ENCODE measurements at places on chromosomes 5 and 9.

GRCh38 chr5:159456261-159456660 lies 126.0 kb upstream of the IL12B start:
- DNase-seq: no peak

DNA sequence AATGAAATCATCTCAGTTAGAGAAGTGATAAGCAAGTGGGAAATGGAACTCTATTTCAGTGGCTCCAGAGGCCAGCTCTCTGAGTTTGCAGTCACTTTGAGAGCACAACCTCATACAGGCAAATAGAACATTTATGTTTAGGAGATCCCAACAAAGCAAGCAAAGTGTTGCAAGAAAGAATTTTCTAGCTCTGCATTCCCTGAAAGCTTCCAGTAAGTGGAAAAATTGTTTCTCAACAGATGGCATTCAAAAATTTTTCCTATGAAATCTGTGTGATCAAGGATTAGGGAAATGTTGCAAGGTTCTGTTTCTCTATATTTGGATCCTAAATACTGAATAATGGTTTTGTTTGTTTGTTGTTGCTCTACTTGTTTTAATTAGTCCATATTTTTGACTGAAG lies 764.2 kb upstream of the ZNF608 start:
- no peak for DNase-seq

DNA sequence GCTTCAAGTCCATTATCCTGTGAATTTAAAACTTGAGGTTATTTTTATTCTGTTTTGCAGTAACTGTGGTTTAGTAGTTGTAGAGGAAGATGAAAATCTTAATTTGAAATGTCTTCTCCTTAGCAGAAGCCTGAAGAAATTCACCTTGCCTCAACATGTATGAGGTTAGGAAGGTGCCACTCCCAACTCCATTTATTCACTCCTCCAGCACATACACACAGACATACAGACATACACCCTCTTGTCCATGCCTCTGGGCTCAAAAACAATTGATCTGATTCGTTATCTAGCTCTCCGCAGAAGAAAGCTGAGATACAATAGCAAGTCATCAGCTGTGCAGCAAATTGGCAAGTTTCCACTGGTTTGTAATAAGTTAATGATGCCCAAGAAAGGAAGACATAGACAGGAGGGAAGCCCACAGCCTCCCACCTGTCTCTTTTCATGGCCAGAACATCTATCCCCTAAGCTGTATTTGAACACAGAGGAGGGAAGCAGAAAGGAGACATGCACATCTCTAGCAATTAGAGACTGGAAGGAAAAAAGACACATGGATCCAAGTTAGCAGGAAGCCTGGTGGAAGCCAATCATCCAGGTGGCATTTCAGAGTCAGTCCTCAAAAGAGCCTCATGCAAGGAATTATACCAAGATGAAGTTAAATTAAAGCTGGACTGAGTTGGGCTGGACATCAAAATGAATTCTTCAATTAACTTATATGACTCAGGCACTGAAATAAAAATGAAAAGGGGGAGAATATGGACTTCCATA lies 257.9 kb downstream of the ASTN2 start:
- no peak for DNase-seq

GRCh38 chr5:110580625-110581024 lies 145.8 kb downstream of the TMEM232 start:
- DNase-seq: no peak

DNA sequence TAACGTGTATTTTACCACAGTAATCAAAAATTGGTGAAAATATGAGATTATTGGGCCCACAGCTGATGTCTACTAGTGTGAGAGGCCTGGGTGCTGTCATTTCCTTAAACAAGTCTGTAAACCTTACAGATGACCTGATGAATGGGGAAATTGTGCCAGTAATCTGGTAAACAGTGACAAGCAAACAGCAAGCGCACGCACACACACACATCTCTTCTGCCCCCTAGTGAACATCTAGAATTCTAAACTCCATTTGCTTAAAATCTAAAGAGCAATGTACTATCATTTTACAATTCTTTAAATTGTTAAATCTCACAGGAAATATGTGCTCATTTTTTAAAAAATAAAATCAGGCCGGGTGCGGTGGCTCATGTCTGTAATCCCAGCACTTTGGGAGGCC lies 7.5 kb upstream of the RAPGEF1 start:
- no peak for DNase-seq

DNA sequence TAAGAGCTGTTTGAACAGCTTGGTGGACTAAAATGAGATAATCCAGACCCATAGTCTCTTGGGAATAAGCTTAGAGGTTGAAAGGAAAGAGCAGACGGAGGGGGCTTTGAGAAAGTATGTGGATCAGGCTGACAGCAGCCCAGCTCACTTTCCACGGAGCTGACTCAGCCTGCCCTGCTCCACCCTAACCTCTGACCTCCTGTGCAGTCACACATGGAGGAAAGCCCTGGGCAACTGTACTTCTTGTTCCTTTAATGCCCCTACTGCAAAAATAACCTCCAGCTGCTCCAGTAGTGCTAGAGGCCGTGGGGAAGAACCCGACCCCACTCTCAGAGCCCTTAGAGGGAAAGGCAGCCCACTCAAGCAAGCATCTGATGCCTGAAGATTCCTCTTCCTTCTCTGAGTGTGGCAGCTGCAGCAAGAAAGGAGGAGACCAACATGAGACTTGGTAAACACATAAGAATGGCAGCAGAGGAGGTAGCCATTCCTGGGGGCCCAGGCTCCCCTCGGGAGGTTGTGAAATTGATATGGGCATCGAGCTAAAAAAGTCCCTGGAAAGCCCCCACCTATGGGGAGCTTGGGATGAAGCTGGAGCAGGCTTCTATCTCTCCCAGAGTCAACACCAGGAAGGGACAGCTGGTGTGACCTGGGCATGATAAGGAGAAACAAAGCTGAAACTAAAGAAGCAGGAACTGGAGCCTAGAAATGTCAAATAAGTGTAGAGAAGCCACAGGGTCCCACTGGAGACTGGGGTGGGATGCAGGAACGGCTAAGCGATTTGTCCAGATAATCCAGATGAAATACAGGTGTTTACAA lies 204.3 kb downstream of the PIK3R1 start:
- DNase-seq: no peak

GRCh38 chr9:92439921-92440750 lies 15.9 kb upstream of the OMD start:
- no peak for DNase-seq

- DNase-seq: no peak
Observed at GRCh38 chr5:77168879-77169244, 41.6 kb upstream of the PDE8B start.

DNA sequence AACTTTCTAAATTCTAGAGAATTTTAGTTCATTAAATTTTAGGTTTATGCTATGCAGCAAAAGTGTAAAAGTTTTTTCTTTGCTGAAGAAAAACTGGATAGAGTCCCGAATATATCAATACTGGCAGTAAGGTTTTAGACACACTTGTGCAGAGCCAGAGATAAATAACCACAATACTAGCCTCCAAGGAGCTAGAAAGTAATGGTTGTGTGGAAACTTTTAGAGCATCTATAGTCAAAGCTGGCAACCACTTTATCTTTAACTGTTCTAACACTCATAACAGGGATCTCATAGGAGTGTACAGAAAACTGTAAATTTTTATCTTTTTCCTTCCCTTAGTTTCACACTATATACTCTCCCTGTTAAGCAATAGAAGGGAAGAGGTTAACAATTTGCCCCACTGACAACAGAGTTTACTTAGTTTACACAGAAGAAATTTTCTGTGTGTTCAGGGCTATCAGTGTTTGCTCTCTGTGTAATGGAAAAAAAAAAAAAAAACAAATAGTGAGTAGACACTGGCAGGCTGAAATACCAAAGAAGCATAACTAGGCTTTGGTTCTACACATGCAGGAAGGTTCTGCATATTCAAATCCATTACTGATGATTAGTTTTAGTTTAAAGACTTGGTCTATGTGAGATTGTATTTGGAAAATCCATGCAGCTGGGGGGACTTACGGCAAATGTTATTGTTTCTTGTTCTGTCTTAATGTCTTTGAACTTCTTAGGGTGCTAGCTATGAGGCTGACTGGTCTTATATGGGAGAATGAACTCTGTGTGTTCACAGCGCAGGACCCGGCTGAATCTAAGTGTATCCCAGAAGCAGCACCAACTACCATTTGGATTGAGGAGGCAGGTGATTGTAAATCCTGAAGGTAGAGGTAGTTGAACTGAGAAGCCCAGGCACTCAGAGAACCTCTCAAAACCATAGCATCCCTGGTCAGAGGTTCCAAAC lies 187.6 kb downstream of the PCSK1 start:
- DNase-seq: no peak

DNA sequence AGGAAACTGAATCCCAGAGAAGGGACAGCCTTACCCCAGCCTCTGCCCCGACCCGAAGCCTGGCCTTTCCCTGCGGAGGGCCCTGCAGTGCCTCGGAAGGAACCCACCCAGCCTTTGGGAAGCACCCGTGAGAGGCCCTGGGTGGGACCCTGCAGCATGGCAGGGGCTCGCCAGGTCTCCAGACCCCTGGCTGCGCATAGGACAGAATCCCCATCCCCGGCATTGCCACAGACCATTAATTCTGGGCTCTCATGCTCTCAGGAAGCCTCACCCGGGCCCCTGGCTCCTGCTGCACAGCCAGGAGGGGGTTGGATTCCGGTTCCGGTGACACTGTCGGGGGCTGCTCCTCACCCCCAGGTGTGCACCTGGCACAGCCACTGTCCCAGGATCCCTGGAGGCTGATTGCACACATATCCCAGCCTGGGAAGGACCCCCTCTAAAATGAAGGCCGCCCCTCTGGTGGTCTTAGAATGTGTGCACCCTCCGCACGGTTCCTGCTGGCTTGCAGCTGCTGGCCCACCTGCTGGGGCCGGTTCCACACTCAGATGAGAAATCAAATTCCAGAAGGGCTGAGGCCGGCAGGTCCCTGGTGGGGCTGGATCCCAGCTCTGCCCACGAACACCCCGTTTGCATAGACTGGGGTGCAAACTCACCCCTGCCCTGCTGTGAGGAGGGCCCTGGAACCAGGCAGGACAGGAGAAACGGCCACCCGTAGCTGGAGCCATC lies 4.7 kb downstream of the EGFL7 start:
- DNase-seq: no peak

GRCh38 chr5:146564007-146564762 lies 48.2 kb upstream of the GPR151 start:
- DNase-seq: no peak

GRCh38 chr5:168282120-168282519 lies 9.3 kb upstream of the WWC1 start:
- no peak for DNase-seq

GRCh38 chr5:2047341-2047927 lies 164.7 kb upstream of the IRX4 start:
- DNase-seq: no peak

DNA sequence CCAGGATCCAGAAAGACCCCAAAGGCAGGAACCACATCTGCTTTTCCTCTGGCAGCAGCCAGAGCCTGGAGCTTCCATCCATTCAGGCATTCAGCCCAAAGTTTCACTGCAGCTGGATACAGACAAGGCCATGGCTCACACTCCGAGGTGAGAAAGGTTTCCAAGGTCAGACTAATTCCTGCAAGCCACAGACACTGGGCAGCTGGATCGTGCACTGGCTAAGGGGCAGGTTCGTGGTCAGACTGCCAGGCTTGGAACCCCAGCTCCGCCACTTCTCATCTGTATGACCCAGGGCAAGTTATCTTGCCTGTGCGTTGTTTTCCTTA lies 36.9 kb downstream of the SPOCK1 start:
- no peak for DNase-seq

GRCh38 chr5:17680737-17681136 lies 46.5 kb downstream of the TAF11L14 start:
- DNase-seq: no peak

- no peak for DNase-seq
Observed at GRCh38 chr9:33472881-33473615, 676 bp downstream of the NOL6 start.

DNA sequence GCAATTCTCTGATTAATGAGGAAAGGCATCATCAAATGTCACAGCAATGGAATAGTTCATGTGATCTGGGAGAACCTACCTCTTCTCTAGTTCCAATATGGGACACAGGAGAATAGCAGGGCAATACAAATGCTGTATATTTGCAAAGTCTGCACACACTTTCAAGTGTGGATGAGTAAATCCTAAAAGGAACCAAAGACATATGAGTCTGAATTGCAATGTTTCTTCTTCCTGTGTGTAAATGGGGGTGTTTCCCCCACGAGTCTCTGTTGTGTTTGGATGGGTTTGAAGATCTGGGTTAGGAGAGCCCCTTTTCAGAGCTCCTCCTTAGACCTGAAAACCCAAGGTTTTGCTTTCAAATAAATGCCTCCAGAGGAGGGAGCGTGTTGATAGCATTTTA lies 26.9 kb downstream of the SLC46A2 start:
- no peak for DNase-seq

- no peak for DNase-seq
Observed at GRCh38 chr9:118008246-118008645, 304.0 kb downstream of the TLR4 start.

DNA sequence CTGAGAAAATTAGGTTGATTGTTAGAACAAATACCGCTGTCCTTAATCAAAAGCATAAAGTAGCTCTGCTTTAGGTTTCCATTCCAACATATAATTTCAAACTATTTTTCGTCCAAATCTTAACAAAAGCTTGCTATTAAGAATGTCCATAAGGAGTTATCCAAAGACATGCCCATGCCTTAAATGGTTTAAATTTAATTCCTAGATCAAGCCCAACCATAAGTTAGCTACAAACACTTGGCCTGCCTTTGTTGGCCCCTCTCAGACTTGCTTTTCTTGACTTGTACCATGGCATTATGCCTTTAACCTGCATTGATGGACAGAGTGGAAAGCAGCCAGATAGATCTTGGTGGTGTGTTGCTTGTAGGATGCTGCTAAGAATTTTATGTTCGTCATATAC lies 8.8 kb downstream of the GARNL3 start:
- DNase-seq: no peak

GRCh38 chr5:174086751-174087150 lies 41.2 kb downstream of the NSG2 start:
- no peak for DNase-seq

DNA sequence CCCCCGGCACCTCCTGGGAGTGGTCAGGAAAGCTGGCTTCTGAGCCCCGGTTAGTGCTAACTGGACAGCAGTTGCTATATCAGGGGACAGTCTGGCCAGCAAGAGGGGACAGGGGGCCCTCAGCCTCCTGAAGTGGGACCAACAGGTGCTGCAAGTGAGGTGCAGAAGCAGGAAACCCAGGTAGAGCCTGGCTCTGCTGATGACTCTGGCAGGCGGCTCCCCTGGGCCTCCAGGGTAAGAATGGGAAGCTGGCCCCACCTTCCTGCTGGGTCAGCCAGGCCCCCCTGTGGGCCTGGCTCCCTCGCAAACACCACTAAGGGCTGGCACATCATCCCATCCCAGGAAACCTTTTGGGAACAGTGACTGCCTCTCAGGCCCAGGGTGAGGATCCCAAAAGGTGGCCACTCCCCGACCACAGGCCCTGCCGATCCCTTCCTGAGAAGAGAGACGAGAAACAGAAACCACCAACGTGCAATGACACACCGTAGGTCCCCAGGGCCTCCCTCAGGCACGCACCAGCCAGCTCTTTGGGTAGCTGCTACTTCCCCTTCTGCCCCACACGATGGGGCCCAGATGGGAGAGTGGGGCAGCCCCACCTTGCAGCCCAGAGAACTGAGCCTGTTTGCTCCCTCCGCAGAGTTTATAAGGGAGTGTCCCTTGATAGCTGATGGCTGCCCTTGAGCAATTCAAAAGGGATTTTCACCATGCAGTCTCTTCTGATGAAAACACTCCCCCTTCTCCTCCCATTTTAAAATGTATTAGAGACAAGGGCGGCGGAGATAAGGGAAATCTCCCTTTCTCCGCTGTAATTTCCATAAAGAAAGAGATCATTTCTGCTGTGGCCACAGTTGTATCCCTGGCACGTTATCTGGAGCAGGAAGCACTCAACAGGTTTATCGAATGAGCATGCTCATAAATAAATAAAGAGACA lies 76.8 kb downstream of the STK10 start:
- no peak for DNase-seq

GRCh38 chr5:160039810-160040470 lies 31.0 kb downstream of the TTC1 start:
- DNase-seq: no peak

All from brain pericyte (primary cell).